Right renal cortex interstitium (tissue), 3 donors: ENCODE measurements at places on chromosomes 2 and 18. TPM values are rescaled to one million over a fixed set of nuclear protein-coding genes. Genes with fewer than 3 reads are reported as not detected.

- no peak for DNase-seq
Measured at GRCh38 chr18:24089515-24090337, 49.1 kb upstream of the CABYR start.

DNA sequence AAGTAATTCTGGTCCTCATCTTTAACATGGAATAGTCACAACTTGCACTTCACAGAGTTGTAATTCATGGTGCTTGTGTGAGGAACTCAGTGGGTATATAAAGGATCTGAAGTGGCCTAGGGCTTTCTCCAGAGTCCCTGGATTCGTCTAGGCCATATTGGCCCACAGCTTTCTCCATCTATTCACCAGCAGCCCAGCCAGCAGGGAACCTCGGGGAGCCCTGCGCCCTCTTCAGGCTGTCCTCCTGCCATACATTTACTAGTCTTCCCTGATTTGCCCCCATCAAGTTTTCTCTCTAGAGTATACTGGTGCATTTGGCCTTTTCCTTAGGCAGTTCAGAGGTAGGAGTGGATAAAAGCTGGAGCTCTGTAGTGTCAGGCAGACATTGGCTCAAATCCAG, 278.3 kb downstream of the MYCN start:
- no peak for DNase-seq

DNA sequence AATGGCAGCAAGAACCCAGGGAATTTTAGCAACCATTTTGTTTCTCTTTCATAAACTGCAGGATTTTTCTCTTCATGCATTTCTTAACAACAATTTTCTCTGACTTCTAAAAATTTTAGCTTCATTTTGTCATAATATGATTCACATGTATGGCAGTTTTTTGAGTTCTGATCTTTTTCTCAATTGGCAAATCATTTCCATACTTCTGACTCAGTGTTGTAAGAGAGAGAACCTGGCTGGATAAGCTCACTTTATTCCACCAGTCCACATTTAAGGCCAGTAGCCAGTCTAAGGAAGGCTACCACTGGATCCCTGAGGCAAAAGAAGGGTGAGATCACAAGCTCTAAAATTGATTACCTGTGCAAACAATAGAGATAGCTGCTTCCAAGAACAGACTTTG, 42.8 kb upstream of the COL3A1 start:
- DNase-seq: no peak

- no peak for DNase-seq
Measured at GRCh38 chr2:197486175-197486574, 13.5 kb downstream of the HSPD1 start.

DNA sequence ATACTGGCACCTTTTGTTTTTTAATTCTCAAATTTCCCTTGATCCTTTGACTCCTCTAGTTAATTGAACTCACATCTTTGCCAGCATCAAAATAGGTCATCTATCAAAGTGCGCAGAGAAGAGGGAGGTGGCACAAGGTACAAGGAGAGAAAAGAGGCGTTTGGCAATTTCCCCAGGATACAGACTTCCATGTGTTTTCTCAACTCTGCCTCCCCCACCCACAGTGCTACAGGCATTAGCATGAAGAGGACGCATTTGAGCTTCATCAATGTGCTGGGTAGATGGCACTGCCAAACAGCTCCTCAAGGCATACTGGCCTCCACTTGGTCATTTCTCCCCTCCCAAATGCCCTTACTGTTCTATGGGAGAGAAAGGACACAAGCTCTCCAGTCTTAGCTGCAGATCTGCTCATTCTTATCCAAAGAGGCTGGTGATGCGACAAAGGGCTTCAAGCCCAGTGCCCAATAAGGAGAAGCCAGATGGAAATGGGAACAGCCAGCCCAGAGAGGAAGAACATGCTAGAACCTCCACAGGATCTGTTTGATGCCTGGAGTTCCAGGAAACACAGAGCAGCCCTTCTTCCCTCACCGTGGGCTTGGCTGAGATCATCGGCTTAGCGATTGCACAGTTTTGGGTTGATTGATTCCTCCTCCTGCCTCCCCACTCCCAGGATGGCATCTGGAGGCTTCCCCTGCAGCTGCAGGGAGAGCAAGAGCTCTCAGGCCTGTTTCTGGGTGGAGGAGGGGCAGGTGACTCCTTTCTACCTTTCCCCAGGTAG, 144.7 kb upstream of the SMAD2 start:
- no peak for DNase-seq

DNA sequence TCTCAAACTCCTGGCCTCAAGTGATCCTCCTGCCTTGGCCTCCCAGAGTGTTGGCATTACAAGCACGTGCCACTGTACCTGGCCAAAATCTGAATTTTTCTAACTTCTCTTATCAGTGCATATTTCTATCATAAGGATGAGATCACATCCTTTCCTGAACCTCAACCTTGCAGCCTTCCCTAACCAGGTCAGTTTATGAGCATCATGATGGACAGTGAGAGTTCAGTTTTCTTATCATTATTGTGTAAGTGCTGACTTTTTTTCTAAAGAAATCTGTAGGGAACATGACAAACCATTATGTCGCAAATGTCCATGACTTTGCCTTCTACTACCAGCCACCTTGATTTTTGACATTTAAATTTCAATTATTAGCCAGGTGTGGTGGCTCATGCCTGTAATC, 31.5 kb downstream of the MRPL33 start:
- DNase-seq: no peak

- DNase-seq: no peak
Measured at GRCh38 chr2:153291718-153292117, 186.8 kb downstream of the RPRM start.

DNA sequence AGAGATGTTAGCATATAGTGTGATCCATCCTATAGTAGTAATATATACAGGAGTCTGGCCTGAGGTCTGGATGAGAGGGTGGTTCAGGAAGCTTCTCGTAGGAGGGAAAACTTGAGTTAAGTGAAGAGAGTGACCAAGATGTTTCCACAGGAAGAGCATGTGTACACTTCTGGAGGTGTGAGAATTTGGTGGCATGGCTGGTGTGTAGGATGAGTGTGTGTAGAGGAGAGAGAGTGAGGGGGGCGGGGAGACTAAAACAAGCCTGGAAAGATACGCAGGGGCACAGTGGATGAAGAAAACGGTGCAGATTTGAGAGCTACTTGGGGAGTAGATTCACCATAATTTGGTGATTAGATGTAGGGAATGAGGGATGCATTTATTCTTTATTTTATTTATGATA, 43.5 kb upstream of the CTLA4 start:
- DNase-seq: no peak

GRCh38 chr18:27278131-27278530, 93.0 kb upstream of the CHST9 start:
- DNase-seq: no peak

DNA sequence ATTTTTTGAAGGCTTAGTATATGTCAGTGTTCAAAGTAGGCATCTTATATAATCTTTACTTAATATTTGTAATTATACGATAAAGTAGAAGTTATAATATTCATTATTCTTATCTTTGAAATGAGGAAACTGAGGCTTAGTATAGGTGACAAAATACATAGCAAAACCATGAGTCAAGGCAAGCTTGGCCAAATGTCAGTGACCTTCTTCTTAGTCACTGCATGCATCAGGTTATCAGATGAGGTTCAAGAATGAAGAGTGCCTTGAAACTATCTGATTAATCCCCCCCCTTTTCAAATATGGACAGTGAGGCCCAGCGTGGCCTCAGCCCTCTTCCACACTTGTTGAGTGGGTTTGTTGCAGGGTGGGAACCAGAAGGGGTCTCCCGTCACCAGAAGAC, 59.3 kb downstream of the PMAIP1 start:
- DNase-seq: no peak

Gene CHN1
- polyA plus RNA-seq: 29.3 TPM

Gene ALKAL2
- polyA plus RNA-seq: 5.9 TPM

Gene MC5R
- 0.13 TPM for polyA plus RNA-seq

Gene KLF7
- polyA plus RNA-seq: 20.9 TPM

Gene RBM44
- polyA plus RNA-seq: 0.50 TPM
